Activated T-cell treated with anti-CD3 and anti-CD28 coated beads, Interleukin-2, amount 50 U/mL, for 72 hours (primary cell): ENCODE measurements at places on chromosomes 13 and 19. TPM values are rescaled to one million over a fixed set of nuclear protein-coding genes. Genes with fewer than 3 reads are reported as not detected.

CEACAM3 gene
- not detected for total RNA-seq

GRCh38 chr19:32318884-32319520 lies 26.4 kb upstream of the ZNF507 start:
- no peak for DNase-seq

DNA sequence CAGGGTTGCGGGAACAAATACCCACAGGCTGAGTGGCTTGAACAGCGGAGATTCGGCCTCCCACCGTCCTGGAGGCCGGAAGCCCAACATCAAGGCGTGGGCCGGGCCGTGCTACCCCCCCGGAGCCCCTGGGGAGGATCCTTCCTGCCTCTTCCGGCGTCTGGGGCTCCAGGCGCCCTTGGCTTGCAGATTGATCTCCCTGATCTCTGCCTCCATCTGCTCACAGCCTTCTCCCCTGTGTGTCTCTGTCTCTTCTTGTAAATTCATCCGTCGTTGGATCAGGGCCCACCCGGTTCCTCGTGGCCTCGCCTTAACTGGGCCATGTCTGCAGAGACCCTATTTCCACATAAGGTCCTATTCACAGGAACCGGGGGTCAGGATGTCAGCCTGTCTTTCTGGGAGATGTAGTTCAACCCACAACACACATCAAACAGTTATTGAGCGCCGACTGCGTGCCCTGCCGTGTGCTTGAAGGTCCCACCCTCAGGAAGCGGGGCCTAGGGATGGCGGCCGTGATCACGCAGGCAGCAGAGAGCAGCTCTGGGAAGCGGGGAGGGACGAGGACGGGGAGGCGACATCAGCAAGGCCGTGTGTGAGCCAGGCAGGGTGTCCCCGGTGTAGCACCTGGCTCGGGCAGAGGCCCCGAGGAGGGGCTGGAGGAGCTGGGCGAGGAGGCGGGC lies 21.3 kb downstream of the HCN2 start:
- peak; percentile 65 for DNase-seq

GRCh38 chr19:14614099-14614412 lies 31.2 kb downstream of the CLEC17A start:
- DNase-seq = no peak

GRCh38 chr13:65054277-65054676 lies 2175.9 kb downstream of the PCDH9 start:
- no peak for DNase-seq

DNA sequence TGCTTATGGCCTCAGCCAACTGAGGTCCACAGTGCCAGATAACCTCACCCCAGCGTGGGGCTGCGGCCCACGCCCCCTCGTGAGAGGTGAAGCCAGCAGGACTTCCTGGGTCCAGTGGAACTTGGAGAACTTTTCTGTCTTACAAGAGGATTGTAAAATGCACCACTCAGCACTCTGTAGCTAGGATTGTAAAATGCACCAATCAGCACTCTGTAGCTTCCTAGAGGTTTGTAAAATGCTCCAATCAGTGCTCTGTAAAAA lies 109.1 kb downstream of the AKAP11 start:
- no peak for DNase-seq

GRCh38 chr19:45217957-45218334 lies 27.3 kb downstream of the EXOC3L2 start:
- DNase-seq = no peak

DNA sequence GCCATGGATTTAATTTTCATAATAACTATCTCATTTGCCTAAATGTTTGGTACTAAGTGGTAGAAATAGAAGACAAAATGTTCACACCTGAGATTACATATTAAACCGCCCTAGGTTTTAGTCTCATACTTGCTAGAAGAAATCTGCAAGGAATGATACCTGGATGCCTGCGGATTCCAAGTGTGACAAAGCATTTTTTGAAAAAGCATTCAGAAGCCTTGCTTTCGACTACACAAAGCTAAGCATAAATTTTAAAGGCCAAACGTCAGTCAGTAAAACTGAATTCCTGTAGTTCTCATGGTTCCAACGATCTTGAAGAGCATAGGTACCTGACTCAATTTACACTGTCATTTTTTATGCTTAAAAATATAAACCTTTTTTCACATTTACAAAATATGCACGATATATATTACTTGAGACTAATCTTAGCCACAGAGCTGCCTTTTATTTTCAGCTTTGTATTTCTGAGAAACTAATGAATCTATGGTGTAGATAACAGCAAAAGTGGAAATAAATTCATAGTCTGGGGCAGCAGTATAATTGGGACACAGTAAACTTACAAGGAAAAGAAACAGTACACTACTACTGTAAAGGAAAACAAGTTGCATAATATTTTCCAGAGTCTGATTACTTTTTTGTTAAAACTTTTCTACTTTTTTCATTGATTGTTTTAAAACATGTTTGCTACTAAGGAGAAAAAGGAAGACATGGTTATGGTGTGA lies 1.2 kb upstream of the LRRC63 start:
- DNase-seq = no peak

DNA sequence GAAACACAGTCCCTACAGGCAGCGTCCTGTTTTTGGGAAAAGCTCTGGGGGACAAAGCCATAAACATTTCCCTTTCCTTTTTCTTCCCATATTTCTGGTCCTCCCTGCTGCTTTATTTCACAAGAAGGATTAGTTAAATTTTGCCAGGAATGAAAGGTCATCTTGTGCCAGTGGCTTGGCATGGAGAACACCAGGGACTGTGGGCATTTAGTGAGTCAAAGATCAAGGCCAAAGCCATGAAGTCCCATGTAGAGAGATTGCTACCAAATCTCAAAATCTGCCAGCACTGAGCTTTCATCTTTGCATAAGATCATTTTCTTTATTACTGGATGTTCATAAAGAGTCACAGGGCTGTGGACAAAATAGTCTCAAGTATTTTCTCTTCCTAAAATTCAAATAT lies 29.1 kb upstream of the SLC46A3 start:
- no peak for DNase-seq

- DNase-seq = no peak
Observed at GRCh38 chr13:68030152-68030809, 800.1 kb upstream of the PCDH9 start.

DNA sequence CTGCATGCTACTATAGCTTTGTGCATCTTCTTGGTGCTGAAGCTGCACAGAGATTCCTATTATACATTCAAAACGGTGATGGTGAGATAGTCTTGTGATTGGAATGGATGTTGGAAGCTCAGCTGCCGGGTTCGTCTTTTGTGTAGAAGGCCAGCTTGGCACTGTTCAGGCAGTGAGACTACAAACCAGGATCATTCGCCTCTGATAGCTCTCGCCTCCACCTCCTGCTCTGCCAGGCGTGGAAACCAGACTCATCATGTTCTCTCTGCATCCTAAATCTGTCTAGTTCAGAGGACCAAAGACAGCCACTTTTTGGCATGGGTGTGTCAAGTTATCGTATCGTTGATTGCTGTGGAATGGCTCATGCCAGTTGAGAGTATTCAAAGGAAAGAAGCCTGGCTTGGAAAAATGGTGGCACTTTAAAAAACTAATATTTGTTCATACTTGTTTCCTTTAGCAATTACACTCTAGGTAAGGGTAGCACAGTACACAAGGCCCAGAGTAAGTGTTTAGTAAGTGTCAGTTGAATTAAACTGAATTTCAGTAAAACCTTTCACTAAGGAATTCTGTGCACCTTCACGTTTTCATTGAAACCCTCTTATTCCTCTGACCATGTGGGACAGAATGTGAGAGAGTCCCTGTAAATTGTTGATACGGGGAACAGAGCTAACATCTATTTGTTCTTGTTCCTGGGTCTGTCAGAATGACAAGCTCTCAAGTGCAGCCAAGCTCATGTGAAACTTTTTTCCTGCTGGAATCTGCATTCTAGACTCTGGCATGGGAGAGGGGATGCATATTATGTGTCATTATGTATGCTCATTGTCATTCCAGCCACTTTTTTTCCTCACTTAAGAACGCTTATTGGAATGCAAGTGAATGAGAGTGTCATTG lies 69.8 kb downstream of the DPY19L3 start:
- no peak for DNase-seq

- DNase-seq = no peak
Observed at GRCh38 chr13:51726446-51727193, 77.3 kb downstream of the DHRS12 start.
